DMS79 (cell line): ENCODE measurements at places on chromosomes 5 and 9.

DNA sequence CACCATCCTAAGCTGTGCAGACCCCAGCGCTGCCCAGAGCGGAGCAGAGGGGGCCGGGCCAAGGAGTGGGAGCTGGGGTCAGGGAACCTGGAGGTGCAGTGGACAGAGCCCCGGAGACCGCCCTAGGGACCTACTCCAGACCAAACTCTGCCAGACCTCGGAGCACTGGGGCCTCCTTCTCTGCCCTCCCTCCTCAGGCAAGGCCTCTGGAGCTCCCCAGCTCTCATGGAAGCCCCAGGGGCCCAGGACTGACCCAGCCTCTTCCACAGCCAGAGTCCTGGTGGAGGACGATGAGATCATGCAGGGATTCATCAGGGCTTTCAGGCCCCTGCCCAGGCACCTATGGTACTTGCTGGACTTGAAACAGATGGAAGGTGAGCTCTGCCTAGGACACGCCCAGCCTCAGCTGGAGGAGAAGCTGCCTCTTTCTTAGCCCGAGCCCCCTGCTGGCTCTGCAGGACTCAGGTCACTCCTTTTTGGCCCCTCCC lies 3.6 kb downstream of the PAEP start:
- DNase-seq = no peak

DNA sequence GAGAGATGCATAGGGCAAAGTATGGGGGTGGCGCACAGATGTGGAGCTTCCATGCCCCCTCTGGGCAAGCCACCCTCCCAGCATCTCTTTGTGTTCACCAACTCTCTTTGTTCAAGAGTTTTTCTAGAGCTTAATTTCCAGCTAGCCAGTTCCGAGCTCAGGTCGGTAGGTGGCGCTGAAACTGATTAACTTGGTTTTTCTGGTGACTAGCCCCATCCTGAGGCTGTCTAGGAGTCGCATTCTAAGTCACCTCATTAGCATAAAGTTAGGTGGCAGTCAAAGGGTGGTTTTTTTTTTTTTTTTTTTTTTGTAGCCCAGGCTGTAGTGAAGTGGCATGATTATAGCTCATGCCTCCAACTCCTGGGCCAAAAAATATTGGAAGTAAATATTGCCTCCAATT lies 476.4 kb downstream of the KDM4C start:
- DNase-seq = no peak

DNA sequence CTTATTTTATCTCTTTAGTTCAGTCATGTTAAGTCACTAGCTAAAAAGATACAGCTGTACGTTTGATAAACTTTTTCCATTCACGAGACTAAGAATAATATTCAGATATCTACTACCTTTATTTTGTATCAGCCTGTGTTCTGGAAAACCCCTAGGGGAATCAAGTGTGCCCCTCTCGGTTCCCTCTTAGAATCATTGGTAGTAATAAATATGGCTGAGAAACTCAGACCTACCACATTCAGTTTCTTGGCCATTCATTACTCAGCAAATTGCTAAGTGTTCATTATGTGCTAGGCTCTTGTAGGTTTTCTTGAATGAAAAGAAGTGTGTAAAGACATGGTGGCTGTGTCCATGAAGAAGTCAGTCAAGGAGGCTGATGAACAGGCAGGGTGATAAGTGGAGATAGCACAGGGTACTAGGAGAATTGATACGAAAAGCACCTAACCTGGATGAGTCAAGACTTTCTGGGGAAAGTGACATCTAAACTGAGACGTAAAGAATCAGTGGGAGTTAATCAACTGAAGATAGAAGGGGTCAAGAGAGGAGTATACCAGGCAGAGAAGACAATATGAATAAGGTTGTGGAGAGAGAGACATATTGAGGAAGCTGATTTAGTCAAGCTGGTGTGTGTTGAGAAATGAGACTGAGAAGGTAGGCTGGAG lies 86.2 kb downstream of the CSNK1G3 start:
- DNase-seq = no peak

DNA sequence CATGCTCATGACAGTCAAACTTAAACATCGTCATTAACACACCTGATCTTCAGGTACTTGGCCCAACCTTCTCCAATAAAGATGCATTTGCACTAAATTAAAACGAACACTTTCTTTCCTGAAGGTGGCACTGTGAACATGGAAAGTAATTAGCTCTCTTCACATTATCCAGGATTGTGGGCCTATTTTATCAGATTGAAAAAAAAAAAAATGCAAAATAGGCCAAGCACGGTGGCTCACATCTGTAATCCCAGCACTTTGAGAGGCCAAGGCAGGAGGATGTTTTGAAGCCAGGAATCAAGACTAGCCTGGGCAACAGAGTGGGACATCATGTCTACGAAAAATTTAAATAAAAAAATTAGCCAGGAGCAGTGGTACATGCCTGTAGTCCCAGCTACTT lies 14.4 kb upstream of the CDC20B start:
- no peak for DNase-seq

- no peak for DNase-seq
These were observed 11.9 kb downstream of the TMC1 start for GRCh38 chr9:72533322-72533721.

- no peak for DNase-seq
These were observed 169.6 kb downstream of the SLC12A2 start for GRCh38 chr5:128253161-128253560.

GRCh38 chr9:135166565-135166964 lies 79.1 kb downstream of the OLFM1 start:
- no peak for DNase-seq

DNA sequence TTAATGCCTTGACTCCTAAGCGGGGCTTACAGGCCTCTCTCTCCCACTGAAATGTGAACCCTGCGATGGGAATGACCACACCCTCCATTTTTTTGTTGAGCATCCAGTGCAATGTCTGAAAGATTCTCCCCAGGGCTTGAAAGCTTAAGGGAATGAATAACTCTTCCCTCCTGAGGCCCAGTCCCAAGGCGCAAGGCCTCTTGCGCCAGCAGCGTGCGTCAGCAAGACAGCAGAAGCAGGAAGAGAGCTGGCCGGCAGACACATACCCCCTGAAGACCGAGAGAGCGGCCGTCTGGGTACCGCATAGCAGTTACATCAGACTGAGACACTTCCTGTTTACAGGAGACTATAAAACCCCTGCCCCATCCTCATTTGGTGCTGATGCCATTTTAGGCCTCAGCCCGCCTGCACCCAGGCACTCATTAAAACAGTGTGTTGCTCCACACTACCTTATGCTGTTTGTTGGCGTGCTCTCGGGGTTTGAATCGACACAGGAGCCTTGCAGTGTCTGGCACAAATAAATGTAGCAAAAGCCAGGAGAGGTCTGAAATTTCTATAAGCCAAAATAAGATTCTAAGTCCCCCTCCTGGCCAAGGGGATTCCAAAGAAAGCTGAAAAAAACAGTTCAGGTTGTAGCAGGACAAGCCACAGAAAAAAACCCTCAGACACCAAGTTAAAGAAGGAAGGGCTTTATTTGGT lies 62.3 kb downstream of the GDNF start:
- DNase-seq = no peak
